ENCODE measurements at places on chromosomes 2 and 18.

GRCh38 chr2:94762600-94762999 lies 108.6 kb upstream of the TEKT4 start:
- DNase-seq = no peak

GRCh38 chr2:40226637-40227036 lies 225.3 kb downstream of the SLC8A1 start:
- DNase-seq = no peak

GRCh38 chr2:119232666-119232993 lies 9.0 kb downstream of the STEAP3 start:
- no peak for DNase-seq

DNA sequence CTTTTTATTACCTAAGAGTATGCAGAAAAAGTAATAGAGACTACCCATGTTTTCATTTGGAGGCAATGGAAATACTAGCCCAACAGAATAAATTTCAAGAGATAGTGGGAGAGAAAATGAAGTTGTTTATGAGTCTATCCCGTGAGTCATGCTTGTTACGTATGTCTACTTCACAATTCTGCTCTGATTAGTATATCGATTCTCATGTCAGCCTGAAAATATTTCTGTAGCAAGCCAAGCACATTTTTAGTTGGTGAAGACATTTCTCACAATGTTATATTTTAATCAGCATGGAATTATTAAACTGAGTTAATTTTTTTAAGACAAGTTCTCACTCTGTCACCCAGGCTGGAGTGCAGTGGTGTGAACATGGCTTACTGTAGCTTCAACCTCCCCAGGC lies 346.1 kb downstream of the RPRM start:
- no peak for DNase-seq

DNA sequence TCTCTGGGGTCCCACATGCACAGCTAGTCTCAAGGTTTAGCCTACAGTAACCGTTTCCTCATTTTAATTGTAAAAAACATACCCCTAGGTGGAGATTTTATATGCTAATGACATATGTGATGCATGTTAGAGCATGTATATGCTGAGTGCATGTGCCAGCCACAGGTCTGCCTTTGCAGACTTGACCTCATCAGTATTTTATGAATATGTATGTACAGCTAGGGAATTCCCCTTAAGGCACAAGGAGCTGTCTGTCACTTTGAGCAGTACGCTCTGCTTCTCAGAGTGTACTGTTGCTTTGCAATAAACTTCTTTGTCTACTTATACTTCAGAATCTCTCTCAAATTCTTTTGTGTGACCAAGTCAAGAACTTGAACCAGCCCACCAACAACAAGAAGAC lies 131.2 kb upstream of the ERBB4 start:
- DNase-seq = no peak

DNA sequence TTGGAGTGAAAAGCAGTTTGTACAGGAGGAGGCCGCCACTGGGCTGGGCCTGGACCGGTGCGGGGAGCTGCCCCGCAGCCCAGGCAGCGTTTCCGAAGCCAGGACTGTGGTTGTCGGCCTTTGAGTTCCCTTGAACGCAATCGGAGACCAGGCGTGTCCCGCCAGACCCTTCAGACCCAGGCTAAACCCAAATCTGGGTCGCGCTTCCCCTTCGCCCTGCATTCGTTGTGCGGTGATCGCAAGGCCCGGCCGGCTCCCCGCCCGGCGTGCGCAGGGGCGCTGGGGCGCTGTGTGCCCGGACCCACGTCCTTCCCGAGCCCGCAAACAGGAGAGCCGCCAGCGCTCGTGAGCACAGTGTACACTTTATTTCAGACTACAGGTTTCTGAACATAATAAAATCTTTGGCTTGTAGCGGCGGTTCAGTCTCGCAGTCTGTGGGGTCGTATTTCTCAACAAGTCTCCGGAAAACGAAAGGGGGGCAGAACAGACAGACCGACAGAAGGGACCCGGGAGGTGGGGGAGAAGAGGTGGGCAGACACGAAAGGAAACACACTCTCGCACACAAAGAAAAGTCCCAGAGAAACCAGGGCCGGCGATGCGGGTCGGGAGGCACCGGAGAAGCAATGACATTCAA lies 5.5 kb downstream of the EN1 start:
- DNase-seq = no peak

DNA sequence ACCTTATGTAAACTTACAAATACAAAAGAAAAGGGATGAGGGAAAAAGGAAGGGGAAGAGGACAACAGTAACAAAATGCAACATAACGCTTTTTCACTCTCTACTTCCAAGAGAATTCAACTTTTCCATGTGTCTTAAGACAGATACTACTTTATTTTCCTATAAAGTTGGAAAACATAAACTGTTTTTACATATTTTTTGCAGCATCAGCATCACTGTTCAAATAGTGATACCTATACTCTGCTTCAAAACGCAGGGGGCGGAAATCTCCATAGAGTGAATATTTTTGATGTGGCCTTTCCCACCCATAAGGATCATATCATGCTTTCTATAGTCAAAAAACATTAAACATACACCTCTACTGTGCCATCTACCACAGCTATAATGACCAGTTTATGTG lies 77.5 kb downstream of the BAZ2B start:
- no peak for DNase-seq

DNA sequence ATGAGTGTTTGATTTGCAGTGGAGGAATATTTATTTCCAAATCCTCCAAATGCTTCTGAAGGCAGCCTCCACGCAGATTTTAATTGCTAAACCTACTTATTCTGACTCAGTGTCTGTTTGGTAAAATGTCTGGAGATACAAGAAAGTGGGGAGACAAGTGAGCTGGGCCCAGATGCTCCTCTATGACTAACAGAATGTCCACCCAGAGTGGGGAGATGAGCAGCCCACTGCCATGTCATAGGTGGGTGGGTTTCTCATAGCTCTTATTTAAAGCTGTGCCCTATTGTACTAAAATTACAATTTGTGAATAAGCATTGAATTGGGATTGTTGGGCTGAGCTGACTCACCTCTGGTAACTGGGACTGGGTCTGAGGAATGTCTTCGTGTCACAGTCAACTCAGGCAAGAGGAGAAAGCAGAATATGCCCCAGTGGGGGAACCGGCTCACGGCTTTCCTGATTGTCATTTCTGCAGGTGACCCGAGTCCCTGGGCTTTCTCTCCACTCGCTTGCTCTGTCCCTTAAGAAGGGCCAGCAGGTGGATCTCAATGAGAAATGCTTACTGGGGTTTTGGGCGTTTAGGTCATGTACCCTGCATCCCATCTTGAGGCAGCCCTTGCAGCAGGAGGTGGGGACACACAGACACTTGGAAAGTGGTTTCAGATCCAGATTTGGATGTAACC lies 116.3 kb upstream of the SPRED2 start:
- no peak for DNase-seq

DNA sequence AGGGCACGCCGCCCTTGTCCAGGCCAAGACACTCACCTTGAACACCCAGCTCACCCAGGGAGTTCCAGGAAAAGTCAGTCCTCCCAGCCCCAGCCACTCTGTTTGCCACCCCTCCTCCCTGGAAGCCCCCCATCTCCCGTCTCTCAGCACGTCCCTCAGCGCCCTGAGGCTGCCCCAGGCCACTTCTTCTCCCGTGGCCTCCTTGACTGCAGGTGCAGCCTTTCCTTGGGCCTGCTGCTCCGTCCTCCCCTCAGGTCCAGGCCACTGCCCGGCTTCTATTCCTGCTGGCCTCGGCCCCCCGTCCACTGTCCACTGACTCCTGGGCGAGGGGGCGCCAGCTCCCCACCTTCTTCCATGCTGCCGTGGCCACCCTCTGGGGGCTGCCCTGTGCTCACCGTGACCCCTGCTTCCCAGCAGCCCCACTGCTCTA lies 239.1 kb downstream of the HDAC4 start:
- DNase-seq = no peak

GRCh38 chr2:8538931-8539621 lies 142.8 kb upstream of the ID2 start:
- DNase-seq = no peak

GRCh38 chr2:232957657-232958090 lies 55.4 kb downstream of the NGEF start:
- no peak for DNase-seq

- DNase-seq = no peak
Measured at GRCh38 chr2:98568161-98568956, 40.0 kb downstream of the COA5 start.

DNA sequence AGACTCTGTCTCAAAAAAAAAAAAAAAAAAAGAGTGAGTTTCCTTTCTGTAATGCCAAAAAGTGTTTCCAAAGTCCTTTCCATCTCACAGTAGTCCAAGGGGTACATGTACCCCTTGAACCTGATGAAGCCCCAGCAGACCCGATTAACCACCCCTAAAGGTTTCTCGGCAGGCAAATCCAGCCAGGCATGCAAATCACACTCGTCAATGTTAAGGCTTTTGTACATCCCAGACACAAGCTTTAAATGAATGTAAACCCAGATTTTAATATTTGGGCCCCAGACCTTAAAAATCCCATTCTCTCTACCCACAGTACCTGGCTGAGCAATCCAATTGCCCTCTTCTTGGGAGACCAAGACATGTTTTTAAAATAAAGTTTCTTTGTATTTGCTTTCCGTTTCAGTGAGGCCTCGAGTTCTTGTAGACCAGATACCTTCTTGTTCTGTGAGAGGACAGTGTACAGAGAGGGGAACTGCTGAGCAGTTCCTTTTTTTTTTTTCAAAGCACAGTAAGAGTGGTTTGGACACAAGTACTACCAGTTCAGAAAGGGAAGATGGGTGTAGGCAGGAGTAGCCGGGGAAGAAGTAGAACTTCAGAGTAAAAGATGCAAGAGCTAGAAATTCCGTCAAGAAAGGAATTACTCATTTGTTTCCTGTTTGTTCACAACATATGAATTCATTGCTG lies at the start of gene NLRC4:
Gene NLRC4, minus strand, starts transcription at position 465 of the 684 bp plus-strand sequence. CDS start 8,111 bp downstream, outside the sequence.
- no peak for DNase-seq

GRCh38 chr2:37357530-37357929 lies 13.1 kb downstream of the QPCT start:
- no peak for DNase-seq

GRCh38 chr2:62338111-62338510 lies 142.2 kb downstream of the B3GNT2 start:
- no peak for DNase-seq

DNA sequence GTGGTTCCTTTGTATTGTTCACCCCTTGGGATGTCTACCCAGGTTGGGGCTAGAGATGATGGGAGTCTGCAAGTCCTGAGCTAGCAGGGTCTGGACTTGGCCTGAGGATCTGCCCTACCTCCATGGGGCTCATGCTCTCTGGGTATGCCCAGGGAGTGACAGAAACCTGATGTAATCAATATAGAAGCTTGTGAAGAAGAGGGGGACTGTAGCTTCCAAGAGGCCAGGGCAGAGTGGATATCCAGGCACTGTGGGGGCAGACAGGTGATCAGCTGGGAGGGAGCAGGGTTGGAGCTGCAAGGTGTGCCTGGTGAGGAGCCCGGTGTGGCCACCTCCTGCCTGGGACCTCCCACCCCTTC lies 164.2 kb downstream of the CTIF start:
- DNase-seq = no peak

DNA sequence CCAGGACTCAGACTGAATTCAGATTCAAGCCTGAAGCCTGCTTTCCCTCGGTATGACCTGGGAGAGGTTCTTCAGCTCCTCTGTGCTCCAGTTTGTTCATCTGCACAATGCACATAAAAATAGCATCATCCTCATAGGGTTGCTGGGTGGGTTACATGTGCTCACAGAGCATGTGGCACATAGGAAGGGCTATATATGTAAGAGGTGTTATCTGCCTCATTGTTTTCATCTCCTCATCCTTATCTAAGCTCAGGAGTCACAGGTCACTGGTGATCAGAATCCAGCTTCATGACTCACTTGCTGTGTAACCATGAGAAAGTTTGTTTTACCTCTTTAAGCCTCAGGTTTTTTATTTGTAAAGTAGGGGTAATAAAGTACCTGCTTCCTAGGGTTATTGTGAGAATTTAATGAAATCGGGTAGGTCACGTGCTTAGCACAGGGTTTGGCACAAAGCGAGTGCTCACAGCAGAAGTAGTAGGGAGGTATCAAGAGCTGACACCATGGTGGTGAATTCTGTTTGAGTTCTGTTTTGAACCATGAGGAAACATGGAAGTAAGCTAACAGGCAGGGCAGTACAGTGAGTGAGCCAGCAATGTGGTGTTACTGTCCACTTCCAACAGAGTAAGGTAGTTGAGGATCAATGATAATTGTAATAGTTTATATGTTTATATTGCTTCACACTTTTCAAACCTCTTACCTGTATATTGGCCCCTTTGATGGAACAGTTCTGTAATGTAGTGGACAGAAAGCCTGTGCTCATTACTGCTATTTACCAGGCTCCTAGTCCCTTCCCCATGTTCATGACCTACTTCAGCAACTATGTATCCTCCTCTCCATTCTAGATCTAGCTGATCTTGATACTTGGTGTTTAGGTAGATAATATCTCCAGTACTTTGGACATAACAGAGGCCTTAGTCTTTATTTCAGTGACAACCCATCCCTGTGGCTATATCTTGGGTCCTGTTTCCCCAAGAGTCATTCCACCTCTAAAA lies 141.4 kb upstream of the LTBP1 start:
- peak; percentile 34 for DNase-seq

DNA sequence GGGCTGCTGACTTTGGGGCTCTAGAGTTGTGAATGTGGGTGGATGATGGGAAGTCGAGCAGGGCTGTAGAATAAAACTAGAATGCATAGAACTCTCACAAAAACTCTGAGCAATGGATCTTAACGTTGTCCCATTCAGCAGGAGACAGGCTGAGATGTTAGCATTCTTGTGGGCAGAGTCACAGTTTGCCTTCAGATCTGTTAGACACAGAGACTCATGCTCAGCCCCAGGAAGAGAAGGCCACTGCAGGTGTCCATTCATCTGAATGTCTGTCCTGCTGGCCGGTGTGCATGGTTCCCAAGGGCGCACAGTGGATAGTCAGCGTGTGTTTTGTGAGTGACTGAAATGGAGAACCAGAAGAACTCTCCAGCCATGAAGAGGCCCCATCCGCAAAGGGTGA lies 111.3 kb downstream of the TSN start:
- DNase-seq = no peak

- DNase-seq = peak; percentile 72
Measured at GRCh38 chr2:240237609-240238174, 97.2 kb upstream of the OTOS start.

DNA sequence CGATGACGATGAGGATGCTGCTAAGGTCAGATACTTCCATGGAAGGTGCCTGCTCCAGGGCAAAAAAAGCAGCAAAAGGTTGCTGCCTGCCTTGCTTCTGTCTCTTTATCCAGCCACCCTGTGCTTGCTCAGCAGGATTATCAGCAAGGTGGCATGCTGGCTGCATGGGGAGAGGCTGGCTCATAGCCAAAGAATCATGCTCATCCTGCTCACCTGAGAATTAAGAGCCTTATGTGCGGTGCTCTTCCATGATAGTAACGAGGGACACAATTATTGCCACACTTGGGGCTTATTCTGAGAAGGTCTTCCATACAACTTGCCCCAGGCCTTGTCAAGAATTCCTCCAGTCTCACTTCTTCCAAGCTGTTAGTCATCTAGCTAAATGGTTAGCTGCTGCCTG lies 60.4 kb upstream of the SEC11C start:
- DNase-seq = no peak

DNA sequence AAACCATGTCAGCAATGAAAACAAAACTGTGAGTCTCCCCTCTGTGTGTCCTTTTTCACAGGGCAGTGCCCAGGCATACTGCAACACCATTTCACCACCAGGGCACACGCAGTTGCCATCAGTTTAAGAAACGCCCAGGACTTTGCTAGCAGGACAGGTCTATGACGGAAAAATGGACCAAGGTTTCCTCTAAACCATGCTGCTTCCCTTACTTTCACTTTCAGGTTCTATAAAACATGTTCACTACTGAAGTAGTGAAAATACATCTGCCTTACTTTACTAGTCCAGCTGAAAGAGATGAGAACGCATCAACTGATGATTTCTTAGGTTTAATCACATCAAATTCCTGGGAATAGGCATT lies 110.5 kb downstream of the TCF4 start:
- DNase-seq = peak; percentile 69

GRCh38 chr18:55442561-55442960 lies 145.4 kb downstream of the TCF4 start:
- DNase-seq = no peak

Measured in fibroblast of pulmonary artery (primary cell).